ENCODE measurements at places on chromosomes 5 and 9.
A peak's percentile ranks its signal among the peaks of the same experiment; 100 is the strongest.

GRCh38 chr5:138792195-138792790 is 39.1 kb downstream of the CTNNA1 start:
- no peak for DNase-seq

- DNase-seq = peak; percentile 53
Measured at GRCh38 chr5:10453545-10453944, 11.9 kb downstream of the ROPN1L start.

GRCh38 chr9:77417566-77417965 is 230.6 kb downstream of the GNA14 start:
- peak; percentile 84 for DNase-seq

- no peak for DNase-seq
Measured at GRCh38 chr9:126755317-126755875, 49.4 kb upstream of the ZBTB43 start.

GRCh38 chr9:136802321-136802720 is 5.4 kb upstream of the RABL6 start:
- no peak for DNase-seq

DNA sequence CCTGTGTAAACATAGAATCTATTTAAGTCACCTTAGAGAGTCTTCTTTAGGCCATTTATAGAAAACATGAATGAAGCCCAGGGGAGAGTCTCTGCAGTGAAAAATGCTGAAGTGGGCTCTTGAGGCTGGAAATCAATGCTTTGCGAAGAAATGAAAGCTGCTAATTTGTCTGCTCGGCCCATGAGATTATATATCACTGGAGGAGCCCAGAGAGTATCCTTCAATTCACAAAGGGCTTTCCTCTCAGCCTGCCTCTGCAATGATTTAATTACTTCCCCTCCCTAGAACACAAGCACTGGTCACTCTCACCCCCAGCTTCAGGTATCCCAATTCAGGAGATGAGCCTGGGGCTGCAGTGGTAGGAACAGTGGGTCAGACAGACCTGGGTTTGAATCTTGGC is 8.2 kb upstream of the DRD1 start:
- DNase-seq = no peak

DNA sequence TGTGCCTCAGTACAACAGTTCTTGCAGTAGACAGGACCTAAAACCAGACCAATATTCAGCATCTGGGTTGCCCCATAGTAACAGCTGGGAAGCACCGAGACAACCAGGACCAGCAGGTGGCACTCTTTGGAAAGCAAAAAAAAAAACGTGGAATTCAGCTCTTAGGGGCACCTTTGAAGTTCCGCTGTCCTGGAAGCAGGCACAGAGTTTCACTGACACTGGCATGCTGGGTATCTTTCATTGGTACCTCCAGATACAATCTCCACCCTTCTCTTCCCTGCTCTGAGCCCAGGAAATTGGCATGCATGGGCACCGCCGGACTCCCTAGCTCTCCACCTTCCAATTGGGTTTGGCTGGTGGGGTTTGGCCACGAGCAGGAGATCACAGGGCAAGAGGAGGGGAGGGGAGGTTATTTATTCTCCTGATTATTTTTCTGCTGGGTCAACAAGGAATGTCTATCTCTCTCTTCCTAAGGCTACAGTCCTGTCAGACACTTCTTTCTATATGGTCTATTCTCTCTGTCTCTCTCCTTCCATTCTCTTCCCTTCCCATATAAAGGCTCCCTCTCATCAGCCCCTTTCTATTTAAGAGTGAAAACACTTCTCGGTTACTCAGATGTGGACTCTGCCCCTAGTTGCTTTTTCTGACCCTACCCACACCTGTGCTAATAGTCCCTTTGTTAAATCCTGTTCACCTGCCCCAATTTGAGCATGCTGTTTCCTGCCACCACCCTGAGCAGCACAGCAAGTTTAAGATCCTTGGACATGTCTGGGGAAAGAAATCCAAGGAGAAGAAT is 1.9 kb upstream of the IDNK start:
- DNase-seq = peak; percentile 60

GRCh38 chr5:111345731-111346130 is 121.5 kb downstream of the CAMK4 start:
- no peak for DNase-seq

- DNase-seq = no peak
Measured at GRCh38 chr9:131334629-131335367, 45.3 kb downstream of the PLPP7 start.

- DNase-seq = peak; percentile 20
Measured at GRCh38 chr5:139385061-139386049, 2.3 kb upstream of the SLC23A1 start.

- no peak for DNase-seq
Measured at GRCh38 chr5:107393851-107394250, 276.9 kb downstream of the EFNA5 start.

GRCh38 chr9:92589923-92590322 is 54.1 kb upstream of the ECM2 start:
- DNase-seq = peak; percentile 52

DNA sequence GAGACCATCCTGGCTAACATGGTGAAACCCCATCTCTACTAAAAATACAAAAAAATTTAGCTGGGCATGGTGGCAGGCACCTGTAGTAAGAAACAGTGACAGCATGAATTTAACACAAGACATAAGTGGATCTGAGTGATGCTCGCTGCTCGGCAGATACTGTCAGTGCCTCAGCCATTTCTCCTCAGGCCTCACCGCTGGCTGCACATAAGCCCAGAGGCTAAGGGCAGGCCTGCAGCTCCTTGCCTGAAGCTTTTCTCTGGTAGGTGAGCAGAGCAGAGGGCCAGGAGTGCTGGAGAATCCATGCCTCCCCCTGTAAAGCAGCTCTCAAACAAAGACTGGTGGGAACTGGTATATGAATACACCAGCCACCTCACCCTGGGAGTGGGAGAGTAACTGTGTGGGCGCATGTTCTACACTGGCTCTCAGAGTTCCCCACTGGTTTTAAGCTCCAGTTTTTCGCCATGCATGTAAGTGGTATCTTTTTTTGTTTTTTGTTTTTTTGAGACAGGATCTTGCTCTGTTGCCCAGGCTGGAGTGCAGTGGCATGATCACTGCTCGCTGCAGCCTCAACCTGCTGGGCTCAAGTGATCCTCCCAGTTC is 10.3 kb upstream of the CD72 start:
- no peak for DNase-seq

- peak; percentile 24 for DNase-seq
Measured at GRCh38 chr9:33024126-33024965, 727 bp upstream of the DNAJA1 start.

DNA sequence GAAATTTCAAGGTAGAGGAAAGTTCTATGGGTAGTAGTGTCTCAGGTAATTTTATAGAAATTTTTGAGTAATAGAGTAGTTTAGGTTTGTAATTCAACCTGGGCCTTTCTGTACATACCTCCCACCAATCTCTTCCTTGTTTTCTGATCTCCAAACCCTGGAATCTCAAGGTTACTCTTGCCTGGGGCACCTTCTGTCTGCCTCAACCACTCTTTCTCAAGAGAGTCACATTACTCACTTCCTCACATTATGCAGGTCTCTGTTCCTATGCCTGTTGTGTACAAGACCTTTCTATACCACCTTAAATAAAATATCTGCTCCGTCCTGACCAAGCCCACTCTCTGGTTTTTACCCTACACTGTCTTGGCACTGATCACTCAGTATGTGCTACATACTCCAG is 412.6 kb upstream of the CTNND2 start:
- DNase-seq = peak; percentile 85

- no peak for DNase-seq
Measured at GRCh38 chr5:134005417-134006061, 764 bp upstream of the VDAC1 start.

GRCh38 chr5:34970552-34970951 is 41.2 kb downstream of the DNAJC21 start:
- no peak for DNase-seq

- no peak for DNase-seq
Measured at GRCh38 chr9:35757892-35758275, 3.8 kb upstream of the MSMP start.

DNA sequence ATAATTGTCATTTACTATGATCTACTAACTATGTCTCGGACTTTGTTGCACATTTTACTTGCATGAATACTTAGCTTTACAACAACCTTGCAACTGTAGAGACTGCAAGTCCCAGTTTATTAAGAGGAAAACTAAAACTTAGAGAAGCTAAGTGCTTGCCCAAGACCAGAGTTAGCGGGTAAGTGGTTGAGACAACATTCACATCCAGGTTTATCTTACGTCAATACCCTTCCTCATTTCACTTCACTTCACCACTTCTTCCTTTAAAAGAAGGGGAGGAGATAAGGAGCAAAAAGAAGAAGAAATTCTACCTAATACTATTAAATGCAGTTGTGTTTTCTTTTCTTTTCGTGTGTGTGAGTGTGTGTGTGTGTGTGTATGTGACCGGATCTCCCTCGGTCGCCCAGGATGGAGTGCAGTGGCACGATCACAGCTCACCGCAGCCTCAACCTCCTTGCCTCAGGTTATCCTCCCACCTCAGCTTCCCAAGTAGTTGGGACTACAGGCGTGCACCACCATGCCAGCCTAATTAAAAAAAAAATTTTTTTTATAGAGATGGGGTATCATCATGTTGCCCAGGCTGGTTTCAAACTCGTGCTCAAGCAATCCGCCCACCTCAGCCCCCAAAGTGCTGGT is 37.4 kb downstream of the MEGF9 start:
- DNase-seq = no peak

- DNase-seq = no peak
Measured at GRCh38 chr9:135664266-135664665, 1.2 kb downstream of the LCN9 start.

DNA sequence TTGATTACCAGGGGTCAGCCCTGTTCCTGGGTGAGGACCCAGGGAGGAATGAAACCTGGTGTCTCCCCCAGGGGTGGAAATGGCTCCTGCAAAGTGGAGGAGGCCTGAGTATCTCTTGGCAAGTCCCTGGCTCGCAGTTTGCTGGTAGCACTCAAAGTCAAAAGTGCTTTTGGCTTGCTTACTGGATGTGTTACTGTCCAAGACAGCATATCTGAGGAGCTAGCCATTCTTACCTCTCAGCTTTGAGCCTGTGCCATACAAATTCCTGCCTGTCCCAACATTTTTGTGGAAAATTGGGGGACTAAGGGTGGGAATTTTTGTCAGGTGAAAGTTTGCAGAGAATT is 9.9 kb downstream of the ZNF618 start:
- DNase-seq = no peak

- no peak for DNase-seq
Measured at GRCh38 chr9:127907867-127908659, 8.7 kb upstream of the ST6GALNAC6 start.

- no peak for DNase-seq
Measured at GRCh38 chr5:171495122-171495700, 75.8 kb downstream of the FGF18 start.
